Stimulated activated naive CD8-positive, alpha-beta T cell treated with anti-CD3 and anti-CD28 coated beads, Interleukin-15, Interleukin-2, amounts not matched to agents 100 U/mL and 50 U/mL, for 24 hours (primary cell): ENCODE measurements at places on chromosomes 7 and 10.

- DNase-seq: no peak
Observed at GRCh38 chr10:88439932-88440331, 143.2 kb downstream of the RNLS start.

- DNase-seq: no peak
Observed at GRCh38 chr7:116585967-116586366, 61.1 kb downstream of the CAV1 start.

DNA sequence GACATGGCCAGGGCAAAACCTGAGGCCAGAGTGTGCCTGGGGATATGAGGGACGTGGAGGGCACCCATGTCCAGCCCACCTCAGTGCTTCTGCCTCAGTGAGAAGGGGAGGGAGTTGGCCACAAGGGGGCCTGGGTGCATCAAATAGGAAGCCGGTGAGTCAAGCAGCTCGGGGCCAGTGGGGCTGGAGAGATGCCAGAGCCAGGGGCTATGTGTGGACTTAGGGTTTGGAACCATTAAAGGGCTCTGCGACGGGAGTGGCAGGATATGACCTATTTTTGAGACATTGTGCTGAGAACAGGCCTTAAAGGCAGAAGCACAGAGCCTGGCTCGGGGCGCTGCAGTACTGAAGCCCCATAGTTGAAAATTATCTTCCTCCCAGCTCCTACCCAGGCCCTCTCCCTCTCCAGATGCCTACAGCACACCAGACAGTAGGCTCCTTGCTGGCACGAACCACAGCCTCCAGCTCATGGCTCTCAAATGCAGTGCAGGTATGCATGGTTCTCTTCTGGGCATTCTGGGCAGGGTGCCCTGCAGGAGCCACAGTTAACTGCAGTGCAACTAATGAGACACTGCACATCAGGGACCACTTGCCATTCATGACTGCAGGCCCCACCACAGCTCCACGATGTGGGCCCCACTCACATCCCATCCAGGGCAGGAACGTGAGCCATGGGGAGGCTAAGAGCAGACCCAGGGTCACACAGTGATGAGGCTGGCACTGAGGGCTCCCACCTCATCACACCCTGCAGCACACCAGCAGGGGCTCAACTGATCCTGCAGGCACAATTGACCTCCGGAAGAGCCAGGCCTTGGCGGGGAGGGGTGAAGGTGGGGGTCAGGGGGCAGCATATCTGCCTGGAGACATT is 7.2 kb upstream of the PGAM2 start:
- peak; percentile 62 for DNase-seq

DNA sequence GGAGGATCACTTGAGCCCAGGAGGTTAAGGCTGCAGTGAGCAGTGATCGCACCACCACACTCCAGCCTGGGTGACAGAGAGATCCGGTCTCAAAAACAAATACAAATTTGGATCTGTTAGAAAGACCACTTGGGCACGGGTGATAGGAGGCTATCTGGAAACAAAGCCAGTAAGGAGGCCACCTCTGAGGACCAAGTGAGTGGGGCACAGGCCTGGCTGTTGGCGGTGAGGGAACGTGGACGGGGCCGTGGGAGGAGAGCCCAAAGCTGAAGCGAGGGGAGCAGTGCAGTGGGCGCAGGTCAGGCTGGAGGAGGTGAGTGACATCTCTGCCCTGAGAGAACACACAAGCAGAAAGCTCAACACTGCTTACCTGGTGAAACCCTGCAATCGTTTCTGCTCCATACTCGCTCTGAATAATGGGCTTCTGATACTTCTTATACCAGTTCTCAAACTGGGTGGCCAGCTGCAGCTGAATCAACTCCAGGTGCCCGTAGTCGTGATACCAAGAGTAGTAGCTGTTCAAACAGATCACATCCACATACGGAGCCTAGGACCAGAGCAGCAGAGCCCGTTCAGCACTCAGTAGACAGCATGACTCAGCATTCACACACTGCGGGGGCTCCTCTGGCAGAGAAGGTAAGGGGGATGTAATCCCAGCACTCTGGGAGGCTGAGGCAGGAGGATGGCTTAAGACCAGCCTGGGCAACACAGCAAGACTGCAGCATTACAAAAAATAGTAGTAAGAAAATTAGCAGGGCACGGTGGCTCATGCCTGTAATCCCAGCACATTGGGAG is 14.5 kb downstream of the GUSB start:
- DNase-seq: no peak

- DNase-seq: no peak
Observed at GRCh38 chr10:120077707-120078492, 185.4 kb downstream of the SEC23IP start.

DNA sequence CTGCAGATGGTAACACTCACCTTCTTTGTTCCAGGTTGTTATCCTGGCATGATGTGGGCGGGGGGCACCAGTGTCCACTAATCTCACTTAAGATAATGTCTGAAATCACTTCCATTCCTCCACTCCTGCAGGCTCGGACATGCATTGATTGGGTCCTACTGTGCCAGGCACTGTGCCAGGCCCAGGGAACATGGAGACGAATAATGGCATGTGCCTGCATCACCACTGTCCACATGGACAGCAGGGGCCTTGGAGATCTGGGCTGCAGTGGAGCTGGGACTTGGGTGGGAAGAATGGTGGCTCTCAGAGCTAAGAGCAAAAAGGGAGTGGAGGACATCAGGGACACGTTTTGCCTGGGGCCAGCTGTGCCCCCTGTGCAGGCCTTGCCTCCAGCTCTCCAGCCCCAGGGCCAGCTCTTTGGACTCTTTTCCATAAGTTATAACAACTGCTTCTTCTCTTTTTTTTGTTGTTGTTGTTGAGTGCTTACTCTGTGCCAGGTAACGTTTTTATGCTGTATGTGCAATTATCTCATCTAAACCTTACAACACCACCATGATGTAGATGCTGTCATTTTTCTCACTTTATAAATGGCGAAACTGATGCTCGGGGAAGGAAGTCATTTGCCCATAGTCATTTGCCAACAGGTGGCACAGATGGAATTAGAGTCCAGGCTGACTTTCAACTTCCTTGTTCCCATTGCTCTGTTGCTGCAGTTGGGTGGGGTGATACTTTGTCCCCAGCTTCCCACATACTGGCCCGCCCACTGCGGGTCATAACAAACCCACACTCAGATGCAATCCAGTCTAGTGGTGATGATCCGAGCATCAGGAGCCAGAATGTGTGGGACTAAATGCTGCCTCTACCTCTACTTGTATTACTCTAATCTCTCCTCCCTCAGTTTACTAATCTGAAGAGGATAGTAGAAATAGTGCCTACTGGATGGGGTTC is 19.1 kb downstream of the PLPP4 start:
- no peak for DNase-seq

GRCh38 chr7:131197920-131198615 is 129.6 kb upstream of the MKLN1 start:
- no peak for DNase-seq
